Large intestine (tissue), 12 donors: ENCODE measurements at places on chromosomes 5 and 9. TPM values are rescaled to one million over a fixed set of nuclear protein-coding genes. Genes with fewer than 3 reads are reported as not detected.

DNA sequence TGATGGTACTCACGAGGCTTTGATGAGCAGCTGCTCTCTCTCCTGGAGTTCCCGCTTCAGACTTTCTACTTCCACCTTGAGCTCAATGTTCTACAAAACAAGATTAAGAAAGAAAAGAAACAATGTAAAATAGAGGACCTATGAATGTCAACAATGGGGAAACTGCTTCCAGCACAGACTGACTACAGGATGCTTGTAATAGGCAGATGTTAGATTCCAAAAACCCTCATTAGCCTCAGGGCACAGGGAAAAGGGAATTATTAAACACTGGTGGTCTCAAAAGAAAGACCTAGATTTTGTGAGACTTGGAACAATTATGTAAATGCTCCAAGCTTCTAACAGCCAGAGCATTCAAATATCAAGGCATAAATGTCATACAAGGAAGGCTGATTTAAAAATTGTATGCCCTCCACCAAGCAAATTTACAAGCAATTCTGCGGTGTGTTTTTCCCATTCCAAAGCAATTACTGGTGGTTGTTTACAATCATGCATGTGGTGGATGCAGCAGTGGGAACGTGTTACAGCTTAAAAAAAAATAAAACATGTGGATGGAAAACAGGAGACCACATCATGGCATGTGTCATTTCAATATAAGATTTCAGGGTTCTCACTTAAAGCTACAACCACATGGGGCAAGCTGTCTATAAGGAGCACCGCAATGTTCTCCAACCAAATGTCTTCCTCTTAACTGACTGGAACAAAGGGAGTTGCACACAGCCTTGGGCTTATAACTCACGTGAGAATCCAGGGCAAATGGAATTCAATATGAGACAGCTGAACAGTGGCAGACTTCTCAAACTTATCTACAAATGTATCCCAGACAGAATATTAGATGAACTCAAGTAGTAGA lies 34.0 kb downstream of the CDK5RAP2 start:
- H3K27me3 ChIP-seq, result no peaks in the 10 kb centered on the region
- no peak overlapping the region for H3K27ac ChIP-seq
- no peak for DNase-seq
- peaks cover 74% of the 10 kb centered on the region for H3K36me3 ChIP-seq
- H3K4me3 ChIP-seq, result no peak overlapping the region

- no peak for DNase-seq
- no peak overlapping the region for H3K4me3 ChIP-seq
- H3K27me3 ChIP-seq, result peaks cover 11% of the 10 kb centered on the region
- no peaks in the 10 kb centered on the region for H3K36me3 ChIP-seq
- no peaks in the 10 kb centered on the region for H3K4me1 ChIP-seq
Measured at GRCh38 chr9:135135171-135135928, 47.9 kb downstream of the OLFM1 start.

- no peak overlapping the region for H3K27ac ChIP-seq
- DNase-seq, result no peak
- H3K27me3 ChIP-seq, result no peaks in the 10 kb centered on the region
Measured at GRCh38 chr5:115150512-115150911, 19.2 kb downstream of the TRIM36 start.

DNA sequence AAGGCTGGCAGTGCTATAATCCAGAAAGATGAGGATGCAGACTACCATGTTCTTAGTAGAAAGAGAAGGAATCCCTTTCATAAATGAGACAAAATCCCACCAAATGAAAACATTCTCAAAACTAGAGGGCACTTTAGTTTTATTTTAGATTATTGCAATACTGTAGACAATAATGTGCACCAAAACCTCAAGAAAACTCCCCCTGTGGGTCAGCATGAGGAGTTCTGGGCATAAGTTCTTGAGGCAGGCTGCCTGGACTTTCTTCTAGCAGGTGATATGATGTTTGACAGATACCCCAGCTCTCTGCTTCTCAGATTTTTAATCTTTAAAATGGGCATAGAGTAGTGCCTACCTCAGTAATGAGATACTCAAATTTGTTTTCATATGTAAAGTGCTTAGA lies 196.3 kb upstream of the CTNND2 start:
- H3K36me3 ChIP-seq, result no peaks in the 10 kb centered on the region
- H3K27ac ChIP-seq, result no peak overlapping the region
- no peak for DNase-seq
- no peaks in the 10 kb centered on the region for H3K27me3 ChIP-seq
- H3K4me1 ChIP-seq, result no peaks in the 10 kb centered on the region

GRCh38 chr5:178279723-178280438 lies 47.3 kb upstream of the PHYKPL start:
- no peaks in the 10 kb centered on the region for H3K4me1 ChIP-seq
- H3K27ac ChIP-seq, result no peak overlapping the region
- H3K4me3 ChIP-seq, result no peak overlapping the region
- H3K36me3 ChIP-seq, result no peaks in the 10 kb centered on the region
- H3K27me3 ChIP-seq, result peaks cover 10% of the 10 kb centered on the region

DNA sequence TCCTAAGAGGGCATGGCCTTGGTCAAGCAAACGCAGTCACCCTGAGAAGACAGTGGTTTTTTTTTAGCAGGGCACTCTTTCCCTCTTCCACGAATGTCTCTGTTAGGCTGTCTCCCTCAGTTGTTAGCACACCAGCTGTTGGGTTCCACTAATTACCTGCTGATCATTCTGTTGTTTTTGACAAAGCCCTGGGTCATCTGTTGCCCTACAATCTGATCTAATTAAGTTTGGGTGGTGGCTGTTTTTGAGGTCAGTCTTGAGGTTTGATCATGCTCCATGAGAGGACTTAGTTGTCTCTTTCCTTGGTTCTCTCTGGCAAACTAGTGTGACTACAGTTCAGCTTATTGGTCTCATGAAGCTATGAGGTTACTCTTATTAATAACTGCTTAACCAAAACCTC lies 5.0 kb upstream of the PTPDC1 start:
- no peak overlapping the region for H3K4me3 ChIP-seq
- no peaks in the 10 kb centered on the region for H3K36me3 ChIP-seq
- H3K27ac ChIP-seq, result no peak overlapping the region
- no peak for DNase-seq

DNA sequence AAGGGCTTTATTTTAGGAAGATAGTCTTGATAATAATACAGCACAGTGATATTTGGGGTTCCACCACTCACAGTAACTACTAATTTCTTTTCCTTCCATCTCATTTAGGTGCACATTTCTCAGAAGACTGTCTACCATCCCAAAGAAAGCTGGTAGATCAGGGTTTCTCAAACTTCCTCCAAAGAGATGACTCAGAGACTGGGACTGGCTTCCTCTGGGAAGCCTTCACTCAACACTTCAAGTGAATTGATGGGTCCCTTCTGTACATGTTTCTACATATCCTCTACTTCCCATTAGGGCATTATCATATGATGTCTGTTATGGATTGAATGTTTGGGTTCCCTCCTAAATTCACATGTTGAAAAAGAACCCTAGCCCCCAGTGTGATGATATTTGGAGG lies 138.5 kb downstream of the SPOCK1 start:
- H3K36me3 ChIP-seq, result no peaks in the 10 kb centered on the region
- H3K4me1 ChIP-seq, result no peaks in the 10 kb centered on the region
- H3K27me3 ChIP-seq, result peaks cover 8% of the 10 kb centered on the region
- no peak overlapping the region for H3K4me3 ChIP-seq

- H3K27me3 ChIP-seq, result no peaks in the 10 kb centered on the region
- H3K36me3 ChIP-seq, result no peaks in the 10 kb centered on the region
- H3K27ac ChIP-seq, result no peak overlapping the region
- no peak overlapping the region for H3K4me3 ChIP-seq
- no peaks in the 10 kb centered on the region for H3K4me1 ChIP-seq
Measured at GRCh38 chr5:73104326-73104725, 16.0 kb upstream of the TMEM171 start.

DNA sequence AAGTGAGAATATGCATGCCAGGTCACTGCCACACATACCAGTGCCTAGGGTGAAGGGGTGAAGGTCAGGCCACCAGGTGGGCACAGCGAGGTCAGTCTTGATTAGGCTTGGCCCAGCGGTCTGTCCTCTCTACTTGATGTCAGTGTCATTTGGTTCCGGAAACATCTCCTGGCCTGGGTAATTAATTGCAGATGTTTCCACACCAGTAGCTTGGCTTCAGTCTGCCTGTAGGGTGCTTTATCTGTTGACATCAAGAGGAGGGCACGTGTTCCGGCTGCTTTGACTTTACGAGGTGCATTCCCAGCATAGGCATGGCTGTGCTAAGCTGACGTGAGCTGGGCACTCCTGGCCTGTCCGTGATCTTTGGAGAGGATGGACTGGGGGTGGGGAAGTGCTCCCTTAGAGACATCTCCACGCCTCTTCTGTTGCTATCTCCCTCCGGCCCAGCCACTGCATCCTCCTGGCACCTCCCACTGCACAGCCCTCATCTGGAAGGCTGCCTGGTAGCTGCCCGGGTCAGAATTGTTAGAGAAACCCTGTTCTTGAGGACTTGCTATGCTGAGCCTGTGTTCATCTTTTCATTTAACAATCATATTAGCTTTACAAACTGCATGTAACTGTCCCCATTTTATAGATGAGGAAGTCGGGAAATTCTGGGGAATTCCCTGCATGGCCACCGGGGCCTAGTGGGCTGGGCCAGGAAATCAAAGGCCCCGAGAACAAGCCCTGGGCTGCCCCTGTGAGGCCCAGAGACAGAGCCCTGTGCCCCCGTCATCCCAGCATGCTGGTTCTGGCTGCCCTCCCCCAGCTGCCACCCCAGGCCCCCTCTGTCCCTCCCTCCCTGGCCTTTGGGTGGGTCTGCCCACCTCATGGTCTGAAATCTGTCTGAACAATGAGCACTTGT lies 29.1 kb downstream of the JADE2 start:
- H3K4me3 ChIP-seq, result no peak overlapping the region
- peaks cover 11% of the 10 kb centered on the region for H3K4me1 ChIP-seq
- H3K36me3 ChIP-seq, result peaks cover 66% of the 10 kb centered on the region
- DNase-seq, result peak; percentile 41
- peak overlapping the region; percentile 29 for H3K27ac ChIP-seq

DNA sequence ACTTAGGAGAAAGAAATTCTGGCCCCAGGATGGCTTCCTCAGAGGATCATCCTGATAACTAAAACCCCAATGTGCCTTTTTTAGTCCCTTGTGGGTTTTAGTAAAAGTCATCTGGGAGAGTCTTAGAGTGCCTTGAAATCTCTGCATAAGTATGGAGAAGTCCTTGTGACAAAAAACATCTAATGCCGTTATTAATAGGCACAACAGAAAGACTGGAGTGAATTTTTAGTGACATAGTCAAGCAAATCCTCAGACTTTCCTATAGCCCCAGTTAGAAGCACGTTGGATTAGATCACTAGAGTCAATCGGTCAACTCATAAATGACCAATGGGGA lies 108.2 kb upstream of the MPDZ start:
- H3K36me3 ChIP-seq, result no peaks in the 10 kb centered on the region
- H3K4me3 ChIP-seq, result no peak overlapping the region
- H3K4me1 ChIP-seq, result no peaks in the 10 kb centered on the region
- H3K27ac ChIP-seq, result no peak overlapping the region

DNA sequence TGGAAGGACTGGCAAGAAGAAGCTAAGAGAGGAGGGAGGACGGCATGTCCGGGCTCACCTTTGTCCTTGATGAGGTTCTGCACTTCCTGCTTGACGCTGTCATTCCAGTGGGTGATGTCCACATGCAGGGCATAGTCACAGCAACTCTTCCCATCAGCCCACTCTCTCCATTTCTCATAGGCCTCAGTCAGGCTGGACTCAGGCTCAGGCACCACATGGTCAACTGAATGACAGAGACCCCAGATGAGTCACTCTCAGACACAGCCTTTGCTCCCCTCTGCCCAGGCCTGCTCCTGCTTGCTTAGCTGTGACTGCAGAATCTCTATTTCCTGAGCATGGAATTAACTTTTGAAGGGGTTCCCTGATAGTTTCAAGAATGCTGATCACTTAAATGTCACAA lies 94.2 kb downstream of the DPYSL3 start:
- H3K27me3 ChIP-seq, result no peaks in the 10 kb centered on the region
- DNase-seq, result no peak
- H3K36me3 ChIP-seq, result peaks cover 4% of the 10 kb centered on the region
- H3K4me1 ChIP-seq, result peaks cover 24% of the 10 kb centered on the region
- no peak overlapping the region for H3K4me3 ChIP-seq

EIF4E1B gene
- not detected for polyA plus RNA-seq

DNA sequence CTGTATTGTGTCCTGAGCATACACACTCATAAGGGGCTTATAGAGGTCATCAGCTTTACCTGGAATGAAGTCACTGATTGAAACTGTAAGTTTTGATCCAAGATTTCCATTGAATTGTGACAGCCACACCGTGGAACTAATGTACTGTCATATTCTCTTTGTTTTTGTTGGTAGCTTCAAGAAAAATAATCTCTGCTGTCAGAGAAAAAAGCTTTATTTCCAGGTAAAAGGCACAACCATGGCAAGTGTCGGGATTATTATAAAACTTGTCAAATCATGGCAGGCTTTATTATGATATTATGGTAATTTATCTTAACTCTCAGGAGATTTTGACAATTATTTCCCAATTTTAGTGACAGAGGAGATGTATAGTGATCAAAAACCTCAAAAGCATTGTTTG lies 191.2 kb downstream of the FAM170A start:
- no peak for DNase-seq
- H3K27me3 ChIP-seq, result no peaks in the 10 kb centered on the region
- no peaks in the 10 kb centered on the region for H3K4me1 ChIP-seq
- no peaks in the 10 kb centered on the region for H3K36me3 ChIP-seq
- no peak overlapping the region for H3K4me3 ChIP-seq
- no peak overlapping the region for H3K27ac ChIP-seq

GRCh38 chr5:61139094-61139873 lies 23.0 kb downstream of the SMIM15 start:
- H3K4me1 ChIP-seq, result no peaks in the 10 kb centered on the region
- no peaks in the 10 kb centered on the region for H3K27me3 ChIP-seq
- H3K36me3 ChIP-seq, result no peaks in the 10 kb centered on the region
- H3K27ac ChIP-seq, result no peak overlapping the region
- DNase-seq, result no peak

- no peak overlapping the region for H3K4me3 ChIP-seq
- DNase-seq, result no peak
- no peak overlapping the region for H3K27ac ChIP-seq
- peaks cover 7% of the 10 kb centered on the region for H3K4me1 ChIP-seq
- H3K27me3 ChIP-seq, result no peaks in the 10 kb centered on the region
Measured at GRCh38 chr5:172311026-172311425, 27.5 kb upstream of the UBTD2 start.

FGF1 gene
- 9.7 TPM for polyA plus RNA-seq
